ENCODE measurements at places on chromosomes 16 and 17. TPM values are rescaled to one million over a fixed set of nuclear protein-coding genes. Genes with fewer than 3 reads are reported as not detected.

Gene DDX28
- 12.1 TPM for total RNA-seq

GRCh38 chr17:10871914-10872313 lies 34.0 kb upstream of the PIRT start:
- no peaks in the 10 kb centered on the region for H3K4me1 ChIP-seq
- no peak overlapping the region for H3K4me3 ChIP-seq
- H3K27ac ChIP-seq: no peak overlapping the region
- DNase-seq: no peak
- no peaks in the 10 kb centered on the region for H3K27me3 ChIP-seq

Gene TBC1D3G
- total RNA-seq: not detected

DNA sequence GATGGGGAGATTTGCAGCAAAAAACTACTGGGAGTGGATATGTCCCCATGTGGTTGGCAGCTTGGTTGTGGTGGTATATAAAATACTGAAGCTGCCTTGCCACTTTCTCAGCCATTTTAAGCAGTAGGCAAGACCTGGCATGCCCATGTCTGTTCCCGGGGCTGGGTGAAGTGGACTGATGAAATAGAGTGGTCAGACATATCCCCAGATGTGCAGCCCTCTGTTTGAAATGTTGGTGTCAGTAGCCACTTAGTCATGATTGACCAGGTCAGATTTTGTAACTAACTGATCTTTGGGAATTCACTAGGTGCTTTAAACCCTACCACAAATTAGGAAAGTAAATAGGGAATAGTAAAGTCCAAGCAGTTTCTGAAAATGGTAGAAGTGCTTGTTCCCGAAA lies 151.6 kb downstream of the PHKB start:
- DNase-seq: no peak
- no peak overlapping the region for H3K4me3 ChIP-seq
- no peaks in the 10 kb centered on the region for H3K36me3 ChIP-seq
- H3K27me3 ChIP-seq: no peaks in the 10 kb centered on the region

- no peak overlapping the region for H3K27ac ChIP-seq
- H3K4me3 ChIP-seq: no peak overlapping the region
- H3K36me3 ChIP-seq: no peaks in the 10 kb centered on the region
- H3K27me3 ChIP-seq: no peaks in the 10 kb centered on the region
- DNase-seq: no peak
Measured at GRCh38 chr16:756428-756827, 4.1 kb upstream of the MSLN start.

Data from ovary (tissue), 10 donors.